RPMI7951 (cell line): ENCODE measurements at places on chromosomes 1 and 21.

DNA sequence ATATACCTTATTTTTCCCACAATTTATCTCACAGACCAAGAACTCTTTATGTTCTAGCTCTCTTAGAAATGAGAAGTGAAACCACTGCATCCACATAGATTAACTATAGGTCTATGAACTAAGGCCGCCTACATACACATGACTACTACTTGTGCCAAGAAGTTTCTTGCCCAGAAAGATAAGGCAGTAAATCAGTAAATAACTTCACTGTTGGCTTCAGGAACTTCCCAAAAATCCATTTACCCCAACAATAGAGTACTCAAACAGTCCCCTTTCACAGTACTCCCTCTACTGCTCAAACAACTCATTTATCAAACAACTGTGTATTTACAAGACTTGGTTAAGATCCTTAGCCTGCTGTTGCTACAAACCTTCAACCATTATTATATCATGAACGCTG is 96.5 kb downstream of the NME7 start:
- peak; percentile 2 for DNase-seq

DNA sequence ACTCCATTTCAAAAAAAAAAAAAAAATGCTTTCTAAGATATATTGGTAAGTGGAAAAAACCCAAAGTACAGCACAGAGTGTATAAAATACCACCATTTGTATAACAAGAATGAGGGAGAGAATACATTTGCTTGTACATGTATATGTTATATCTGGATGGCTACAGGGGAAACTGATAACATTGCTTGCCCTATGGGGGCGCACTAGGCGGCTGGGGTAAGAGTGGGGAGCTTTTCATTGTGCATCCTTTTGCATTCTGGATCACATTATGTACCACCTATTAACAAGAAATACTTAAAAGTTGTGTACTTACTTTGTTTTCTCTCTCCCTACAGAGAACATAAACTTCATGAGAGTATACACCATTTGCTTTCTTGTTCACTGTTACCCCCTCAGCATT is 28.6 kb upstream of the OPRD1 start:
- no peak for DNase-seq

GRCh38 chr1:243842978-243843511 is 7.0 kb downstream of the AKT3 start:
- DNase-seq: peak; percentile 65

GRCh38 chr1:178472531-178472930 is 24.2 kb downstream of the CLEC20A start:
- no peak for DNase-seq

GRCh38 chr1:192260076-192260475 is 56.7 kb upstream of the RGS21 start:
- DNase-seq: no peak

DNA sequence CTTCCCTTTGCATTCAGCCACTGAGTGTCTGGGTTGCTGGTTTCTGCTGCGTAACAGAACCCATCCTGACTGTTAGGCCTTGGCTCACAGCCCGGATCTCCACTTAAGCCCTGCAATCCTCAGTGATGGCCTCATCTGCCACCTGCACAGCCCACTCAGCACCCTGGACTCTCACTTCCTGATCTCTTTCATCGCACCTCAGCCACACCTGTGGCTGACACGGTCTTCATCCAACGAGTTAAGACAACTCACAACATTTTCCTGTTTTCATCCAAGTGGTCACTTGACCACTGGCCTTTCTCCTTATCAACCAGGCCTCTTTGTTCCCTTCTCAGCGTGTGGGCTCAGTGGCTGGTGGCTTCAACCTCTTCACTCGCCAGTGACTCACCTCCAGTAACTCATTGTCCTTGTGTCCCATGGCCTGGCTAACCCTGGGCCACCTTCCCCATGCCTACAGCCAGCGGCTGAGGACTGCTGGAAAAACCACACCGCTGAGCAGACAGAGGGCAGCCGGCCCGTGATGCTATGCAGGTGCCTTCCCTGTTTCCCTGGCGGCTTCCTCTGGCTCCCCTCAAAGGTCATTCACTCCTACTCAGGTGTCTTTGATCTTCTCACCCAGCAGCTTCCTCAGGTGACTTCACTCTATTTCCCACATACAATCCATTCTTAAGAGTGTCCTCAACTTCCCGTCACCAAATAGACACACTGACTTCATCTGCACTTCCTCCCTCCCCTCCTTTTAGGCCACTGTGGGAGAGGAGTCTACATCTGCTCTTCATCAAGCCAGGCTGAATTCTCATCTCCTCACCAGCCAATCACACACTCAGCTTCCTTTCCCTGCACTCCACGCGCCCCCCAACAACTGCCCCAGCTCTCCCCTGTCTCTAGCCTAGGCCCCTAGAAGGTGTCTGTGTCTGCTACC is 19.9 kb upstream of the EDN2 start:
- DNase-seq: peak; percentile 49

- no peak for DNase-seq
Observed at GRCh38 chr1:3607703-3608065, 3.6 kb downstream of the MEGF6 start.

DNA sequence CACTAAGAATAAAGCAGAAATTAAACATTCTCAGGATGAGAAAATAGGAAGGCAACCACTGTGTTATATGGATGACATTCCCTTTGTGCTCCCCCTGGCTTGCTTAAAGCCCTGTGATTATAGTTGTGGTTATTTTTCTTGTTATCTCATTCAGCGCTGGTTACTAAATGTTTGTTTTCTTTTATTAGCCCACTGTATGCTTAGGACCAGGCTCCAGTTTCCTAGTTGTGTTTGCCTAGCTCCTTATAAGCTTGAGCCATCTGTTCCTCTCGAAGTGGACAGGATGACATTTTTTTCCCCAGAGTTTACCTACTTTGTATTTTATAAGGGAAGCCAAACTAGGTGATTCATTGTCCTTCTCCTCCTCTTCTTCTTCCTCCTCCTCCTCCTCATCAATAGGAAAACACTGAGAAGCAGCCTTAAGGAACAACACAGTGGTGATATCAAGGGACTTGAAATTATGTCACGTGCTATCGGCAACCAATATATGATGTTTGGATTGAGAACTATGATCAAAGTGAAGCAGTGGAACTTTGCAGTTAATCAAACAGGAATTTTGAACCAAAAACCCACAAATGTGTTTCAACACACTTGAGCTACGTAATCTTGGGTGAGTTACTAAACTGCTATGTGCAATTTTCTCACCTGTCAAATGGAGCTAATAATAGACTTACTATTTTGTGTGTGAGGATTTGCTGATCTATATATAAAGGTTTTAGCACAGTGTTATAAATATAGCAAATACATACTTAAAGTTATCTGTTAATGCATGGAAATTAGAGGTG is 35.1 kb upstream of the RGS7 start:
- DNase-seq: no peak

DNA sequence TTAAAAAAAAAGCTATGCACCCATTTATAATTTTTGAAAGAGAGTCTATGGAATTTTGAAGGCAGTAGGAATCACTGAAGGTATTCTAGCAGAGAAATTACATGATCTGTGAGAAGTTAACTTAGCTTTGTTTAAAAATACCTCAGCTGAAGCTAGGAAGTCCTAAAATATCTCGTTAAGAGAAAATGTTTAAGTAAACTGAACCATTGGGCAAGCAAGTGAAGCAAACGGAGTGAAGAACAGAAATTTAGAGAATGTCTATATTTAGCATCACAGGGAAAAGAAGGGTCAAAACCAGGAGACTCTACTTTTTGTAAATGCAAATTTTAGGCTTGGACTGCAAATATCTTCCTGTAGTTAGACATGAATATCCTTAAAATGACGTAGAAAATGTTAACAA is 230.8 kb downstream of the HMCN1 start:
- no peak for DNase-seq

DNA sequence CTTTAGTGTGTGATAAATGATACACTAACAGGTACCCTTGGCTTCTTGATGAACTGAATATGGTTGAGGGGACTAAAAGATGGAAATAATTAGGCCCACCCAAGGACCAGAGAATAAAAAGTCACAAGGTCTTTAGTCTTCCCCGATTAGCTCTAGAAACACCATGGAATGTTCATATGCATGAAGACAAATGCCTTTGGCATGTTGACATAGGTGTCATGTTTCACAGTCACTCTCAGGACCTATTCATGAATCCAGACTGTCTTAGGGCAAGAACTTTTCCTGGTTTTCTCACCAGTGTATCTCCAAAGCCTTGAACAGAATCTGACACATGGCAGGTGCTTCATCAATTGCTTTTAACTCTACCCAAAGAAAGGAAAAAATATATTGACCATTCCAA is 412.8 kb downstream of the AJAP1 start:
- DNase-seq: no peak

DNA sequence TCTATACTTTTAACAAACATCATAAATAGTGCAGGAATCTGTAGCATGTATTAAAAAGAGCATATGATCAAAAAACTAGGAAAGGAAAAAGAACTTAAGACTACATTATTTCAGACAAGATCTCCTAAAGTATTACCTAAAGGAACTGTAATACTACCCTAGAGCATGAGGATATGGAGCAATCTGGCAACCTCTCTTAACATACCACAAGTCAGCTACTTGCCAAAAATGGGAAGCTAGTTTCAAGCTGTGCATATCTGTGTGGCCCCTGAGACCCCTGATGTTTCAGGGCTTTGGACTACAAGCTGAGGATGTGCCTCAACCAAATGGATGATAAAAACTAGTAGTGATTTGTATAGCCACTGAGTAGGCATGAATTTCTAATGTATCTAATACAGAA is 525.6 kb downstream of the PTBP2 start:
- DNase-seq: peak; percentile 8

- peak; percentile 40 for DNase-seq
Observed at GRCh38 chr1:182768963-182769362, 20.6 kb upstream of the NPL start.

GRCh38 chr1:236945002-236945401 is 59.2 kb downstream of the MT1HL1 start:
- DNase-seq: no peak

DNA sequence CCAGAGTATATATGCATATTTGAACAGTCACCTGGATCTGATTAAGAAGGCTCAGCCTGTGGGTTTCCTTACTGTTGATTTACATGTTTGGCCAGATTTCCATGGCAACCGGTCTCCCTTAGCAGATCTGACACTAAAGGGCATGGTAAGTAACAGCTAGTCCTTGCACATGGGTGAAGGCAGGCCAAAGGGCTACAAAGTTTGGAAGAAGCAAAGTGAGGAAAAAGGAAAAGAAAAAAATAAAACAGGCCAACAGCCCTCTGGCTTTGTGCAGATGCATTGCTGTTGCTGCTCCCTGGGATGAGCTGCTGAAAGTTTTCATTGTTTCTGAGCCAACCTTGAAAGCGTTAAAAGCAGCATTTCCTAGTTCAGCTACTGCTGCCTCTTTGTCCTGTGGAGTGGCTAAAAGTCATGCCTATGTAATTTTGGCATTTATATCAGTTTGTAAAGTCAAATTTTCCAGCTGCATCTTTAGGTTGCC is 176.5 kb upstream of the HOOK1 start:
- DNase-seq: peak; percentile 95

DNA sequence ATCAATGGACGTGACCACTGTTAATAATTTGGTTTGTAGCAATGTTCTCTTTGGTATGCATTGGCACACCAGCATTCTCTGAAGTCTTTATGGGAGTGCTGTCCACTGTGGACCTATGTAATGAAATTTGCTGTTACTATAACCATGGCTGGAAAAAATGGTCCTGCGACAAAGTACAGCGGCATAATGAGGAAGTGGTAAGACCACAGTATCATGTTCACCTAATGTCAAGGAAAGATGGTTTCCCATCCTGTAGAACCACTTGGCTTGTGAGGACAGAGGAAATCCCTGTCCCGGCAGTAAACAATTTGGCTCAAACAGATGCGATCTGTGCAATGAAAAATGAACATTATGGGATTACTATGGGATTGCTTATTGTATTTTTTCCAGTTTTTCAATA is 173.9 kb upstream of the IVNS1ABP start:
- DNase-seq: no peak

DNA sequence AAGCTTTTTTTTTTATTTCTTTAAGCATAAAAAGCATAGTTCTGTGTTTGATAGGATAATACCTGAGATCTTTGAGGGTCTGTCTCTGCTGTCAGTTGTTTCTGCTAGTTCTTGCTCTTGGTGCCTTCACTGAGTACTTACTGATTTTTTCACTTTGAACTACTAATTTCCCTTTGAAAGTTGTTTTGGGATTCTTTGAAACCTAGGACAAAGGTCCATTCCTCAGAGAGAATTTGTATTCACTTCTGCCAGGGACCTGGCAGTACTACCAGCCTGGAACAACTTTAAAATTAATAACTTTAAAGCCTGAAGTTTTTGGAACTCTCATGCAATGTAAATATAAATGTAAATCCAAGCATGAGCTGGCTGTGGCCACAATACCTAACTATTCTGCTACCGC is 190.1 kb downstream of the TM2D1 start:
- no peak for DNase-seq

DNA sequence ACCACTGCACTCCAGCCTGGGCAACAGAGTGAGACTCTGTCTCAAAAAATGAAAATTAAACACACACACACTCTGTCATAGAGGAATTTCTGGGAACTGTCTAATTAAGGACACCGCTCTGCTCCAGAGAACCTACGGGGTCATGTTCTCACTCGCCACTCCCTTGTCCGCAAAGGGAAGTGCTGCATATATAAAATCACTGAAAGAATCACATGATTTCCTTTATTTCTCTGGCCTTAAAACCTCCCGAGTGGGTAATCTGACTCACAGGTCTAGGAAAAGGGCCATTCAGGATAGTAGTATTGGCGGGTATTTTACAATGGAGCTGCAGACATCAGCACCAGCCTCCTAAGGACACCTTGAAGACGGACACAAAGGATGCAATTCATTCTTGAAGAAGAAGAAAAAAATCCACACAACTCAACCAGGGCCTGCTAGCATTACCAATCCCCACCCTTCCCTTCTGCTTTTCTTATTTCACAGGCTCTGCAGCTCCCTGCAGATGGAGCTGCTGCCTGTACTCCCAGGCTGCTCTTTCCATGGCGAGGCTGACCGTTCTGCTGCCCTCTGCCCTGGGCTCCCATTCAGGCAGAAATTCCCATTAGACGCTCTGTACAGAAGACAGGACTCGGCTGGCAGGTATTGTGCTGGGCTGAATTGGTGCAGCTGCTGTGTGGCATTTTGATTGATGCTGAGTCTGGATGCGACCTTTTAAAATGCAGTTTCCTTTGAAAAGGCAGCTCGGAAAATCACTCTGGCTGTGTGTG is 53.3 kb upstream of the FAM89A start:
- peak; percentile 41 for DNase-seq

GRCh38 chr21:38258521-38259485 is 2.0 kb downstream of the KCNJ15 start:
- DNase-seq: peak; percentile 86

DNA sequence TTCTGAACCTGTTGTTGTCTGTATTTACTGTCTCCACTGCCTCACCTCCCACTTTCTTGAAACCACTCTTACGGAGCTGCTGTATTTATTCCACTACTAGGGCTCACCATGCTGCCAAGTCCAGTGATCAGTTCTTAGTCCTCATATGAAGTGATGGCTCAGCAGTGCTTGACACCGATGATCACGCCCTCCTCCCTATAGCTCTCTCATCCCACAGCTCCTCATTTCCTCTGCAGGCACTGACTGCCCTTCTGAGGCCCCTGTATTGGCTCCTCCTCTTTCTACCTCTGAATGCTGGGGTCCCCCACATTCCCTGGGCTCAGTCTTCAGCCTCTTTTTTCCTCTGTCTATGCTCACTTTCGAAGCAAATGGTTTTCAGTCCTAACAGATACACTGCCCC is 3.4 kb downstream of the CLCA1 start:
- DNase-seq: no peak

GRCh38 chr1:116104667-116105066 is 6.5 kb upstream of the MAB21L3 start:
- no peak for DNase-seq
